ENCODE measurements at places on chromosomes 7 and 10.

GRCh38 chr10:87750817-87751216, 67.2 kb downstream of the ATAD1 start:
- no peak for DNase-seq

GRCh38 chr7:50480797-50481196, 30.6 kb upstream of the FIGNL1 start:
- no peak for DNase-seq

DNA sequence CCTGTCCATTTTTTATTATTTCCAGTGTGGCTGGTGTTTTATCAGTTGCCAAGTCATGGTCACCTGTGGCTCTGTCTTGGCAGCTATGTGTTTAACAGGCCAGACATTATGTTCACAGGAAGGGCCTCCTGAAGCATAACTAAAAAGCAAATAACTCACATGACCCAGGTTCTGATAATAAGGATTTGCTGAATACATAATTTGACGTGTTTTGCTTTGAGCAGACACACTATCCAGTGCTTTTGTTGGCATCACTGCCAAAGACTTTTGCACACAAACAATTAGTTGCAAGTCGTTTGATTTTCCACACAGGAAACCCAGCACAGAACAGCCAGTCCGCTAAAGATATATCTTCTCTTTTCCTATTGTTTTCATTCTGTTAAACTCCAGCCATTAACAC, 173.6 kb downstream of the ARL4A start:
- no peak for DNase-seq

DNA sequence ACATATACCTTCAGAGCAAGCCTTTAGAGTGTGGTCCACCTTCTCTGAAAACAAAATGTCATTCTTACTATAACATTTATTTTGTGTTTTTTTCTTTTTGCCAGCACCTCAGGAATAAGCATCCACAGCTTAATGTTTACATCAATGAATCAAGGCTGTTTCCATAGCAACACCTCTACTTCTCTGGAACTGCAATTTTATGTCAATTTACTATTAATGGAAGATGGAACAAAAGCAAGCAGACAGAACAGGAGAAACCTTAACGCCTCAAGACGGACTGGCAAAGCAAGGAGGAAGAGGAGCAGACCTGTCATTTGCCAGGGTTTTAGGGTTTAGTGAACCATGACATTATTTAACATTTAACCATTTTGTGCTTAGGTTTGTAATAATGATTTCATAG, 63.1 kb downstream of the PRR15 start:
- DNase-seq = no peak

- DNase-seq = no peak
Measured at GRCh38 chr10:13400196-13400965, 52.3 kb upstream of the SEPHS1 start.

- no peak for DNase-seq
Measured at GRCh38 chr10:88126699-88127098, 263.3 kb downstream of the PTEN start.
